Stimulated activated CD8-positive, alpha-beta memory T cell treated with anti-CD3 and anti-CD28 coated beads, Interleukin-7, amount 100 ng/mL, for 24 hours (primary cell): ENCODE measurements at places on chromosomes 16 and 17.

GRCh38 chr17:42999003-42999525 is 845 bp downstream of the RPL27 start:
- no peak for DNase-seq

GRCh38 chr16:67146523-67147357 is 4.1 kb downstream of the B3GNT9 start:
- no peak for DNase-seq

- DNase-seq: no peak
Measured at GRCh38 chr17:72935984-72936383, 156.5 kb downstream of the SLC39A11 start.

- no peak for DNase-seq
Measured at GRCh38 chr17:4859816-4860625, 26.9 kb downstream of the MINK1 start.

DNA sequence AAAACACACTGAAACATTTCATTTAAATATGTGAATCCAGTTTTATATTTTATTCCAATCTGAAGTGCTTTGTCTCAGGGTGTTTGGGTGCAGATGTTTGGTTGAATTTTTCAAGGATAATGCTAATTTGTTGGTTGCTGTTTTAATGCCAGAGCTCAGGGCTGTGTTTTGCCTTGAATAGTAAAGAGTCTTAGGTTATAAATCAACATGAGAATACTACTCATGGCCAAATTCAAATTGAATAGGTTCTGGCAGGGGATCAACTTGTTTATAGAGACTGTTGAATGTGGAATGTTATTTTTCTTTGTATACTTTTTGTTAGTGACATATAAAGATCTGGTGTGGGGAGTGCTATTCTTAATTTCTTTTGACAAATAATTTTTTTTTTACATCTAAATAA is 18.8 kb downstream of the TOM1L1 start:
- no peak for DNase-seq

DNA sequence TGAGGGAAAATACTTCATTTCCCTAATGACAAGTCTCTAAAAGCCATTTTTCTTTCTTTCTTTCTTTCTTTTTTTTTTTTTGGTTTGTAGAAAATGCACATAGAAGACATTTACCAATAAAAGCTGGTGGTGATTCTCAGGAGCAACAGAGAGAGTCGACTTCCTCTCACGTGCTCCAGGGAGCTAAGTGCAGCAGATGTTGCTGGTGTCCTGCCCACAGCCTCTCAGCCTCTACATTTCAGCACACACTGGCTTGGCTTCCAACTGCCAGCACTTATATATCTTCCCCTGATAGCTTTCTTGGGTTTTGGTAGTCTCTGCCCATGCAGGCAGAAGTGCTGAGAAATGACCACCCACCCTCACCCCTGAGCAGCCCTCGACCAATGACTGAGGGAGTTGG is 58.4 kb upstream of the MARCHF10 start:
- no peak for DNase-seq

DNA sequence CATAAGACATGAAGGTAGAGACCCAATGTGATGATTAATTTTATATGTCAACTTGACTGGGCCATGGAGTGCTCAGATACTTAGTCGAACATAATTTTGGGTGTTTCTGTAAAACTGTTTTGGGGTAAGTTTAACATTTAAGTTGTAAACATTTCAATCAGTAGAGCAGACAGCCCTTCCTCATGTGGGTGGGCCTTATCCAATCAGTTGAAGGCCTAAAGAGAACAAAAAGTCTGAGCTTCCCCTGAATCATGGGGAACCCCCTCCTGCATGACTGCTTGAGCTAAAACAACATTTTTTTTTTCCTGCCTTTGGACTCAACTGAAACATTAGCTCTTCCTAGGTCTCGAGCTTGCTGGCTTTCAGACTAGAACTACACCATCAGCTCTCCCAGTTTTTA is 327.3 kb upstream of the SOX9 start:
- no peak for DNase-seq

GRCh38 chr17:34721326-34721725 is 141.9 kb downstream of the TMEM132E start:
- DNase-seq: no peak

- DNase-seq: no peak
Measured at GRCh38 chr17:14078027-14078426, 8.7 kb downstream of the COX10 start.

- DNase-seq: no peak
Measured at GRCh38 chr16:11152677-11153331, 103.2 kb downstream of the SOCS1 start.

DNA sequence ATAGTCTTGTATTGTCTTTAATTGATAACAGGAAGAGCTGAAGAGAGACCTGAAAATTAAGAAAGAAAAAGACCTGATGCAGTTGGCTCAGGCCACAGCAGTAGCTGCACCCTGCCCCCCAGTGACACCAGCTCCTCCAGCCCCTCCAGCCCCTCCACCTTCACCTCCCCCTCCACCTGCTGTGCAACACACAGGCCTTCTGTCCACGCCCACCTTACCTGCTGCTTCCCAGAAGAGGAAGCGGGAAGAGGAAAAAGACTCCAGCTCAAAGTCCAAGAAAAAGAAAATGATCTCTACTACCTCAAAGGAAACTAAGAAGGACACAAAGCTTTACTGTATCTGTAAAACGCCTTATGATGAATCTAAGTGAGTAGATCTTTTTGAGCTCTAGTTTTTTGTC is 36.8 kb downstream of the C17orf58 start:
- DNase-seq: no peak

DNA sequence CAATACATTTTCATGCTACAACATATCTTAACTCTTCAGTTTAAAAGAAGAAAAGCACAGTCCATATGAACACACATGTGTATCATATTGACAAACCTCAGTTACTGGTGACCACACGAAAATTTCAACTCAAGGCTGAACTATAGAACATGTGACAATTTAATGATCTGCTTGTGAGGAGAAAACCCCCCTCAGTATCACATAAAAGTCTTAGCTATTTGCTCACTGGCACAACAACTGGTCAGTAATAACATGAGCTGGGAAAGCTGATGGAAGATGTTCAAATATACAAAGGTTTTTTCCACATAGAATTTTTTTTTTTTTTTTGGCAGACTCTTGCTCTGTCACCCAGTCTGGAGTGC is 19.5 kb downstream of the ZNF652 start:
- DNase-seq: no peak
